Occipital lobe (tissue), 3 donors: ENCODE measurements at places on chromosomes 11 and 22. TPM values are rescaled to one million over a fixed set of nuclear protein-coding genes. Genes with fewer than 3 reads are reported as not detected.

The CDHR5 gene
- not detected for total RNA-seq

The PTPN5 gene
- 27.5 TPM for total RNA-seq

The VSIG10L2 gene
- total RNA-seq, result not detected

The HPX gene
- total RNA-seq, result 2.3 TPM

The SLCO2B1 gene
- 9.2 TPM for total RNA-seq

The LRRC4C gene
- total RNA-seq, result 90.6 TPM

The OR4X1 gene
- total RNA-seq, result not detected

The NTM gene
- 158 TPM for total RNA-seq

DNA sequence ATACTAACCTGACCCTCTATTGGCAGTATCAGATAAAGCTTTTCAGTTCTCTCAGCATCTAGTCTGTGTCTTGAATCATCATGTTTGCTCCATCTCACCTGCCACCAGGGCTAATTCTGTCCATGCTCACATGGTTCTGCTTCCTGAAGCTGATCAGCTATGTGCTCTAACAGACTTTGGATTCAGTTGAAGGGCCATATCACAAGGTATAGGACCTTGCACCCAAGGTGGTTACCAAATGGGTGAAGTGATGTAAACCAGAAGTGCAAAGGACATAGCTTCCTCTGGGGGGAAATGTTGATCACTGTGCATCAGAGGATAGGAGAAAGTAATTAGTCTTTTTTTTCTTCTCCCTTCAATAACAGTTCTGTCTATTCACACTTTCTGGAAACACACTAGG lies 417.0 kb upstream of the ANO5 start:
- DNase-seq, result no peak

DNA sequence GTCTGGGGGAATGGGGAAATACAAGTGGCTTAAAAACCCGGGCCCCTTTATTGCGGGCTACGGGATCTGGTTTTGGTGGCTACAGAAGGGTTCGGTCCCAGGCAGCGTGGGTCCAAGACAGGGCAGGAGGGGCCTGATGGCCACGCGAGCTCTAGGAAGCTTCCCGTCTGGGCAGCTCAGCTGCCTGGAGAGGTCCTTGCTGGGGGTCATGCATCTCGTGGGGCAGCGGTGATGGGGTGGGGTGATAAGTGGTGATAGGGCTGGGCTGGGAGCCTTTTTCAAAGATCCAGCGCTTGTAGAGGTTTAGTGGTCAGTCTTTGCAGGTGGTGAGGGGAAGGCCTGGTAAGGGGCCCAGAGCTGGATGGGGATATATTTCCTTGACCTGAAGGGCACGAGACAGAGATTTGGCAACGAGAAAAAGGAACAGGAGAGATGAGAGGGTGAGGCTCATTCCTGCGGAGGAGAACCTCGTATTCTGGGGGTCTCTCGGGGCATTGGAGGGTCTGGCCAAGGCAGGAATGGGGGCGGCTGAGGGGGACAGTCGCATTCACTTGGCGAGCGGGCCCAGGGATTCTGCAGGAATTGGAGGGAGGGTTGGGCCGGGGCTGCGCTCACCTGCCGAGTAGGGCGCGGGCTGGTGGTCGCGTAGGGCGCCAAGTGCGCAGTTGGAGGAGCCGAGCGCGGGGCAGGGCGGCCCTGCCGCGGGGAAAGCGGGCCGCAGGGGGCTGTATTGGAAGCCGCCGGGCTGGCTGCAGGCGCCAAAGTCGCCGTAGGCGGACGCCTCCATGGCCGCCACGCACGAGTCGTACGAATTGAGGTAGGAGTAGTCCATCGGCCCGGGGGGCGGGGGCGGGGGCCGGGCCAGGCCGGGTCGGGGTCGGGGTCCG lies 560 bp downstream of the PHOX2A start:
- DNase-seq, result no peak

DNA sequence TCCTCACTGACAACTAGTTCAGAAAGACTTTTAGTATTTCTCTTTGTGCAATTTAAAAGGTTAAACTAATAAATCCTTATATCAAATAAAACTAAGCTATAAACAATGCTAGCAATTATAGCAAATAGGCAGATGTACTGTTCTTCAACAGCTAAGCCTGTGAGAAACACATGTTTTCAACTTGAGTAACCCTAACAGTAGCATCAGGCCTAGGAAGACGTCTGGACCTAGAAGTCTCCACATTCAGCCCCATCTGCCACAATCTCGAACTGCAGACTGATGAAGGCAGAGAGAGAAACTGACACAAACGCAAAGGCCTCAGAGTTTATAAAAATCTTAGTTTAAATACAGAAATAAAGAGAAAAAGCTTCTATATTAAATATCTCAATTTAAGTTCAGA lies 2.5 kb downstream of the ST13 start:
- DNase-seq, result no peak

DNA sequence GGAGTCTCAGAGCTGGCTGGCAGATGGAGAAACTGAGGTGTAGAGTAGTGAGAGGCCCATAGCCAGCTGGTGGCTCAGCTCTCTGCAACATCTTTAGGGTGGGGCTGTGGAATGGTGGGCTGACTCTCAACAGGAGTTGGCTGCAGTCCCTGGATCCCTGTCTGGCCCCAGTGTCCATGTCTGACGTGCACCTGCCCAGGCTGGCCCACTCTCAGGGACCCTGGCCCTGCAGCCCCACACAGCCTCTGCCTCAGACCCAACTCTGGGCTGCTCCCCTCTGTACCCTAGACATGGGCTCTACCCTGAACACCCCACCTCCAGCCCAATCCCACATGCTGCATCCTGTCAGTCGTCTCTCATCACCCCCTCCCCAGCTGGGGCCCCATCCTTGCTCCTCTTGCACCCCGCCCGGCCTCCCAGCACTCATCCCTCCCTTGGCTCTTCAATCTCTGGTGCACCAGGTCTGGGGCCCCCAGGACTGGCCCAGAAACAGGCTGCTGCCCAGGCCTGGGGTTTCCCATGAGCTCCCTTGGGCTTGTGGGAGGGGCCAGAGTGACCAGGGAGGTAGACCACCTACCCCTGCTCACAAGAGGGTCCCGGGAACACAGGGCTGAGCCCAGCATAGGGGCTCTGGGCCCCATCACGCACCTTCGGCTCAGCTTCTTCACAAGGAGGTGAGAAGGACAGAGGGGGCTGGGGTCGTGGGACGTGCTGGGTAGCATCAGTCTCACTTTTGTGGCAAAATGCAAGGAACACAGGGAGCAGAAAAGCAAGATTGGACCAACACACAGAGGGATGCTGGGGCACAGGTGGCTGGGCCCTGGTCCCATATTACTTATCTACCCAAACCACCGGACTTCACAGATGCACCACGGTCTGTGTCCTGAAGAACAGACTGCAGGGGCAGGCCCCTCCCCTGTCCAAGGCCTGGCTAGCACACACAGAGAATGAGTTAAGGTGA lies 31.5 kb downstream of the ARVCF start:
- no peak for DNase-seq

DNA sequence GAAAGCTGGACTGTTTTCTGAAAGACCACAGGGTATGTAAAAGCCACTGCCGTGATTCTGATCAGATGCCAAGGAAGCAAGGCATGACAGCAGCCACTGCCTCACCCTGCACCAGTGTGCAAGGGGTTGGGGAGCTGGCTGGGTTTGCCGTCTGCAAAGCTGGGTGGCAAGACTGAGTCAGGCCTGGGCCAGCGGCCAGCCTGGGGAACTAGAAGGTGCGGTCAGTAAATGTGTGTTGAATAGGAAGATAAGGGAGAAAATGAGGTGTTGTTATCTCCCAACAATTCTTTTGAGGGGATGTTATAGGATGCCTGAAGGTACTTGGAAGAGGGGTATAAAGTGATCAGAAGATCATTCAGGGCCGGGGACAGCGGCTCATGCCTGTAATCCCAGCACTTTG lies 8.0 kb downstream of the VSTM5 start:
- DNase-seq, result no peak

- DNase-seq, result no peak
Measured at GRCh38 chr22:43217285-43218030, 30.5 kb upstream of the TTLL12 start.

DNA sequence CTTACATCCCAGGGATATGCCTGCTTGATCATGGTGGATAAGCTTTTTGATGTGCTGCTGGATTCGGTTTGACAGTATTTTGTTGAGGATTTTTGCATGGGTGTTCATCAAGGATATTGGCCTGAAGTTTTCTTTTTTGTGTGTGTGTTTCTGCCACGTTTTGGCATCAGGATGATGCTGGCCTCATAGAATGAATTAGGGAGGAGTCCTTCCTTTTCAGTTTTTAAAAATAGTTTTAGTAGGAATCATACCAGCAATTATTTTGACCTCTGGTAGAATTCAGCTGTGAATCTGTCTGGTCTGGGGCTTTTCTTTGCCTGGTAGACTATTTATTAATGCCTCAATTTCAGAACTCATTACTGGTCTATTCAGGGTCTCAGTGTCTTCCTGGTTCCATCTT lies 362.4 kb downstream of the JRKL start:
- no peak for DNase-seq

DNA sequence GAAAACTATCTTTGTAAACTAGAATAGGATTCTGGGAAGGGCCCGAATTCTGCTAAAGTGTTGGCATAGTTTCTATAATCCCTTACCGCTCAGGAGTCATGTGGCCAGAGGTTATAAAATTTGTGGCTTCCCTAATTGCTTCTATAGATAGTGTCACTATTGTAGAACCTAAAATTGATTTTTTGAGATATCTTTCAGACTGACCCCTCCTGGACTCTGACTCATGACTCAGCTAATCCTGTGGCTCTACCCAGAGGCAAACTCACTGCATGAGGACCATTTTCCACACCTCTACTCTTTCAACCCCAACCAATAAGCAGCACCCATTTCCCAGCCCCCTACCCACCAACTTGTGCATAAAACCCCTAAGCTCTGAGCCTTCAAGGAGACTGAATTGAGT lies 61.8 kb upstream of the PRSS23 start:
- DNase-seq, result no peak

DNA sequence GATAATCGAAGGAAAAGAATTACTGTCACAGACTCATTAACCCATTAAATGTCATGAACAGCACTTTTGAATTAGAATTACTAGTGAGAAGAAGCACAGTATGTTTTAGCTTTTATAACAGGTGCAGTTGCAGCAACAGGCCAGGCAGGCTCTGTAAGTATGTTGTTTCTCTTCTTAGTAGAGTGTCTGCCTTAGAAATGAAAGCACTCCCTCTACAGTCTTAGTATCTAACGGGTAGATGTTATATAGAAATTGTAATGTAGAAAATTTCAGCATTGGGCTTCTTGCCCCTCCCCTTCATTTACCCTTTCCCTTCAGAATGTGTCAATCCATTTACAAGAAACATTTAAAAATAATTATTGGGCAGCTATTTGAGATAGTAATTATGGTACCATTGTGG lies 87.4 kb downstream of the HIPK3 start:
- DNase-seq, result no peak

- DNase-seq, result no peak
Measured at GRCh38 chr22:19654338-19654987, 59.8 kb upstream of the SEPTIN5 start.

GRCh38 chr22:25488244-25489020 lies 76.0 kb upstream of the GRK3 start:
- no peak for DNase-seq

- DNase-seq, result no peak
Measured at GRCh38 chr22:23230348-23231068, 50.2 kb downstream of the BCR start.

- DNase-seq, result no peak
Measured at GRCh38 chr22:39151329-39151975, 1.0 kb downstream of the CBX7 start.

DNA sequence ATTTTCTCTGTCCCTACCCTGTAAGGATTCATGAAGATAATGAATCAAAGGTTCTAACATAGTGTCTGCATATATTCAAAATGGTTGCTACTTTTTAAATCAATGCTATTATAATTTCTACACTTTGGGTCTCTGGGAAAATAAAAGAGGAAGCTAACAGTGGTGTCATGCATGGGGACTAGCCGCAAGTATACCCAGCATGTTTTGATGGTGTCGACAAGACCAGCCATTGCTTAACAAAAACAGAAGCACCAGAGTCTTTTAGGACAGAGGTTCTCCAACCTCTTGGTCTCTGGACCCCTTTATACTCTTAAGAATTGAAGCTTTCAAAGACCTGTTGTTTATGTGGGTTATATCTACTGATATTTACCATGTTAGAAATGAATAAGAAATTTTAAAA lies 37.8 kb downstream of the RNF141 start:
- no peak for DNase-seq

- DNase-seq, result no peak
Measured at GRCh38 chr22:40213478-40213877, 35.8 kb downstream of the TNRC6B start.

DNA sequence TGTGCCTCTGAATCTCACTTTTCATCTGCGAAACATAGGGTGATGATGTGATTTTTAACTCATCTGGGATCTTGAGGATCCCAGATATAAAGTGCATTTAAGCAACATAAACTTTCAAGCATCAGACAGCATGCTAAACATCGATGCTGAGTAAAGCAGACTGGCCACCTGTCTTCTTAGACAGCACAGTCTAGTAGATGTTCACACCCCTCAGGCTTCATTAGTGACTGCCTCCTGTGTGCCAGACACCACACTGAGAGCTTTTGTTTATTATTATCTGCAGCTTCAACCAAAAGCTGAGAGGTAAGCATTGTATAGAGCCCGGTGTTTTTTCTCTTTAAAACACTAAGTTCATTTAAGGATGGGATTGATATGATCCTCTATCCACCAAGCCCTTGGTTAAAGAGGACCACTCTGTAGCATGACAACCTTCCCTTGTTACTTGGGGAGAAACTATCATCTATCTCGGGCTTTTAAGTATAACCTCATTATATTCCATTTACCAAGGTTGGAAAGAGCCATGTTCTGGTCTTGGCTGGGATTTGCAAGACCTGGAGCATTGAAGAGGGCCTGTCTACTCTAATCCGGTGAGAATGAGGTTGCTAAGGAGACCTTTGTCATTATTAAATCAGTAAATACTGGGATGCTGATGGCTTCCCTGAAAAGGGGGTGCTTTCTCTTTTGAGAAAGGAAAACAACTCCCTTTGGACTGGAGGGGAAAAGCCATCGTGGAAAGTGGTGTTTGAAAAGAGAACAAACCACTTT lies 114.2 kb upstream of the SEZ6L start:
- no peak for DNase-seq

DNA sequence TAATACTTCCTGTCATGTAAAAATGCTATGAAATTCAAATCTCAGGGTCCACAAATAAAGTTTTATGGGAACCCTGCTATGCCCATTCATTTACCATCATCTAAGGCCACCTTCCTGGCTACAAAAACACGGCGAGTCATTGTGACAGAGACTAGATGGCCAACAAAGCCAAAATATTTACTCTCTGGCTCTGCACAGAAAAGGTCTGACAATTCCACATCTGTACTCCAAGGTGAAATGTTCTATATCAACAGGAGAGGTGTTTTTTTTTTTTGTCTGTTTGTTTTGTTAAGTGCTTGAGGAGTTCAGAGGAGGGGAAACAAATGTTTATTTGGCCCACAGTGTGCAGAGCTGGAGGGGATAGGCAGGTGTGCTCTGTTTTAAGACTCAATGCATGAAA lies 18.6 kb upstream of the TMA7B start:
- no peak for DNase-seq

- no peak for DNase-seq
Measured at GRCh38 chr11:19366992-19367709, 126.4 kb upstream of the E2F8 start.

GRCh38 chr11:112620621-112621394 lies 340.4 kb upstream of the NCAM1 start:
- DNase-seq, result no peak

GRCh38 chr11:123203934-123204333 lies 8.9 kb upstream of the CLMP start:
- DNase-seq, result no peak

GRCh38 chr11:32184723-32185376 lies 94.0 kb downstream of the RCN1 start:
- DNase-seq, result no peak

- no peak for DNase-seq
Measured at GRCh38 chr11:78138291-78138690, 1.1 kb downstream of the ALG8 start.

- no peak for DNase-seq
Measured at GRCh38 chr11:73221451-73221850, 3.4 kb downstream of the P2RY2 start.
